ENCODE measurements at places on chromosomes 6 and 20.

GRCh38 chr6:130680116-130680515 is 147.1 kb upstream of the SMLR1 start:
- no peak for DNase-seq

DNA sequence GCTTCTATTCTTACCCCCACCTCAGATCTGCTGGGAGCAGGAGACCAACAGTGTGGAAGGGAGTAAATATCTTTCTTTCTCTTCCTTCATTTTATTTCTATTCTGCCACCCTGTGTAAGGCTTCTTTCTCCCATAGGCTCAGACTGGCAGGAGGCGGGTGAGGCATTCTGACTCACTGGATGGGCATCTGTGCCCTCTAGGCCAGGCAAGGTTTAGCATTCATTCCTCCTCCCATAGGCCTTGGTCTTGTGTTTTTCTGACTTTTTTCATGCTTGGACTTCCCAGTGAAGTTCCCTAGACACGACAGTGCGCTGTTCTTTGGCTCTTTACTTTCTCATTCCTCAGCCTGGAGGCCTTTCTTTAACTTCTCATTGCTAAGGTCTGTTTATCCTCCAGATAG is 235.2 kb downstream of the SYNE1 start:
- DNase-seq, result no peak

DNA sequence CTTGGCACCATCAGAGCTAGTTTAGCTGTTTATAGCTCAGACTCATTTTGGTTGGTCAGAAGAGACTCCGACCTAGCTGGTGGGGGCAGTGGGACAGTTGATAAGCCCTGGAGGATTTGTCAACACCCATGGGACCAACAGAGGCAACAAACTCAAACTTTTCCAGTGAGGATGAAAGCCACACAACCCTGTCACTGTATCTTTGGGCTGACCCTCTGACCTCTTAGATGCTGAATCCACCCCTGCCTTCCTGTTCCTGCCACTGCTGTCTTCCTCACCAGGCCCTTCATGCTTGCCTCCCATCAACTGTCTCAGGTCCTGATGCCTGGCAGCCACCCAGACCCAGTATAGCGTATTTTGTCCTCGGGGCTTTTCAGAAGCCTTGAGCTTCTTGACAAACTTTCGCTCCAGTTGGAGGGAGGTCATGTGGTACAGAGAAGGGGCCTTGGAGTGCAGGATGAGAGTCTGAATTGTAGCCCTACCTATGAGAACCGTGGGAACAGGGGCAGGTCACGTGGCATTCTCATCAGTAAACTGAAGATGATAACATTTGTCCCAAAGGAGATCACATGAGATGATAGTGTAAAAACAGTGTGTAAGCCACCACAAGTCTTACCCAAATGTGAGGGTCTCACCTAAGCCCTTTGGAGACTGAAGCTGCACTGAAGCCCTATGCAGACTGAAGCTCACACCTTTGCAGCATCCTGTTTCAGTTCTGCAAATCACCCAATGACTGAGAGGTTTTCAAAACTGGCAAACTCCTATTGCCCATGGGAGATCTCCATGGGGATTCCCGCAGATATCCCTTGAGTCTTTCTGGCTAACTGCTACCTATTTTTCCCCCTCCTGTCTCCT is 72.0 kb upstream of the F13A1 start:
- DNase-seq, result no peak

- DNase-seq, result no peak
Measured at GRCh38 chr6:53643481-53643965, 22.0 kb downstream of the KLHL31 start.

DNA sequence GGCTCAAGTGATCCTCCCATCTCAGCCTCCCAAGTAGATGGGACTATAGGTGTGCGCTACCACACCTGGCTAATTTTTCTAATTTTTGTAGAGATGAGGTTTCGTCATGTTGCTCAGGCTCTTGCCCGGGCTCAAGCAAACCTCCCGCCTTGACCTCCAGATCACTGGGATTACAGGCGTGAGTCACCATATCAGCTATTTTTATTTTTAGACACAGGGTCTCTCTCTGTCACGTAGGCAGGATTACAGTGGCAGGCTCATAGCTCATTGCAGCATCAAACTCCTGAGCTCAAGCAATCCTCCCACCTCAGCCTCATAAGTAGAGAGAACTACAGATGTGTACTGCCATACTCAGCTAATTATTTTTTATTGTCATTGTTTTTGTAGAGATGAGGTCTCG is 41.7 kb downstream of the SLC23A2 start:
- no peak for DNase-seq

DNA sequence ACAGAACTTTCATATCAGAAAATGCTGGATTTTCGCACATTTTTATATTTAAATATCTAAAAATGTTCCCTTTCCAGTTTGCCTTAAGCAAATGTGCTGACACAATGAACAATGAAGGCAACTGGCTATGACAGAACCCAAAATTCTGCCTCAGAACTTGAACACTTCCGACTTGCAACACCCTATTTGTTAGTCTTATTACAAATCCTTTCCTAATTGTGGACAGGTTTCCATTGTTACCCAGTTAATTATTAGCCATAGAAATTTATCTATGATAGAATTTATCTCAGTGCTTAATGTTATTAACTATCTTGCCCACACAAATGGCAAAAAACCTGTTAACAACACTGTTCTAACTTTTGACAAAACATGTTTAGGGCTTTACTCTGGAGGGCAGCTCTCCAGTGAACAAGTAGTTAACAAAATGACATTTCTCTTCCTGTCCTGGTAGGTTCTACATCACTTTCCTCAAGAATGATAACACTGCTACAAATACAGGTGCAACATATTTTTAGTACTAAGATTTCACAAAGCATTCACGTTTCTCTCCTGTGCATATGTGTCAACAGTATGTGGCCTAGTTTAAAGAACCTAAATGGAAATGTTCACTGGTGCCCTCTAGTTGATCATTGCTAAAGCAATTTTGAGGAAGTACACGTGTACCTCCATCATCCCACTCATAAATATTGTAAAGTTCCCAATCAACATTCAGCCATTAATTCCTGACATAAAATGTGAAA is 58.4 kb downstream of the HIVEP2 start:
- DNase-seq, result no peak

GRCh38 chr6:50962213-50962759 is 143.6 kb downstream of the TFAP2B start:
- DNase-seq, result no peak

- no peak for DNase-seq
Measured at GRCh38 chr6:21384216-21384615, 209.3 kb upstream of the SOX4 start.

GRCh38 chr20:53215166-53215565 is 243.0 kb downstream of the TSHZ2 start:
- no peak for DNase-seq

DNA sequence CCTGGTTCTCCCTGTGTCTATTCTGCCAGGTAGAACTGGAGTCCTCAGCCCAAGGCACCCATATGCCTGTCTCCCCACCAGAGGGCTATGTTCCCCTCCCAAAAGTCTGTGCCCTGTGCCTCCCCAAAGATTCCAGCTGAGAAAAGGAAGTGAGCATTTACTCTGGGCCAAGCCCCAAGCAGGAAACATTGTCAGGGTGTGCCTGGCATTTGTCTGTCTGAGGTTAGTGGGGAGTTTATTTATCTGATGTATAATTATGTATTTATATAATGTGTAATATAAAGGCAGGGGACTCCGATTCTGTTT is 5.6 kb downstream of the GDF5 start:
- DNase-seq, result no peak

GRCh38 chr20:51802170-51802751 is at the start of gene SALL4:
SALL4 (minus strand) TSS chr20:51802521; CDS start chr20:51802408, 113 bp downstream.
- DNase-seq, result no peak

- DNase-seq, result no peak
Measured at GRCh38 chr20:573414-574296, 30.1 kb upstream of the CSNK2A1 start.

GRCh38 chr6:360764-361373 is 30.7 kb upstream of the IRF4 start:
- DNase-seq, result no peak

GRCh38 chr6:158621694-158622544 is 22.6 kb downstream of the DYNLT1 start:
- no peak for DNase-seq

GRCh38 chr6:64072686-64073085 is 437.1 kb downstream of the PHF3 start:
- no peak for DNase-seq

- no peak for DNase-seq
Measured at GRCh38 chr20:58608096-58608840, 42.8 kb upstream of the STX16 start.

- no peak for DNase-seq
Measured at GRCh38 chr20:63224412-63225081, 8.6 kb upstream of the YTHDF1 start.

DNA sequence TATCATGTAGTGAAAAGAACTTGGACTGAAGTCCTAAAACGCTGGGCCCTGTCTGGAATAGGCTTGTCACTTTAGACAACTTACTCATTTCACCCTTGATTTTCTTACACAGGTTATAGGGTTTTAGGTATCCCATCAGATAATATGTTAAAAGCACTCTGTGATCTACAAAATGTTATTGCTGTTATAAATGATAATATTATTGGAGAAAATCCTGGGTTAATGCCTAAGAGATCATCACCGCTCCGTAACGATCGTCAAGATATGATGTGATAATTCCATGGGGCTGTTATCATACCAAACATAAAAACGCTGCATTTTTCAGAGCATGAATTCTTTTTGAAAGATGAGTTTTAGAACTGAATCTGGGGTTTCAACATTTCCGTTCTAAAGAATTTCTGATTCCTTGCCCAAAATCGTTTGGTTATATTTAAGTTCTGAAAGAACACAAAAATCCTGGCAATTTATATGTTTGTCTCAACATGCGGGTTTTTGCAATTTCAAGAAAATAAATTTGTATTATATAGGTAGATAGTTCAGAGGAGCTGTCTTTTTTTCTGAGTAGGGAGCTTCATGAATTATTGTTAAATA is 154.8 kb downstream of the FOXC1 start:
- DNase-seq, result no peak

DNA sequence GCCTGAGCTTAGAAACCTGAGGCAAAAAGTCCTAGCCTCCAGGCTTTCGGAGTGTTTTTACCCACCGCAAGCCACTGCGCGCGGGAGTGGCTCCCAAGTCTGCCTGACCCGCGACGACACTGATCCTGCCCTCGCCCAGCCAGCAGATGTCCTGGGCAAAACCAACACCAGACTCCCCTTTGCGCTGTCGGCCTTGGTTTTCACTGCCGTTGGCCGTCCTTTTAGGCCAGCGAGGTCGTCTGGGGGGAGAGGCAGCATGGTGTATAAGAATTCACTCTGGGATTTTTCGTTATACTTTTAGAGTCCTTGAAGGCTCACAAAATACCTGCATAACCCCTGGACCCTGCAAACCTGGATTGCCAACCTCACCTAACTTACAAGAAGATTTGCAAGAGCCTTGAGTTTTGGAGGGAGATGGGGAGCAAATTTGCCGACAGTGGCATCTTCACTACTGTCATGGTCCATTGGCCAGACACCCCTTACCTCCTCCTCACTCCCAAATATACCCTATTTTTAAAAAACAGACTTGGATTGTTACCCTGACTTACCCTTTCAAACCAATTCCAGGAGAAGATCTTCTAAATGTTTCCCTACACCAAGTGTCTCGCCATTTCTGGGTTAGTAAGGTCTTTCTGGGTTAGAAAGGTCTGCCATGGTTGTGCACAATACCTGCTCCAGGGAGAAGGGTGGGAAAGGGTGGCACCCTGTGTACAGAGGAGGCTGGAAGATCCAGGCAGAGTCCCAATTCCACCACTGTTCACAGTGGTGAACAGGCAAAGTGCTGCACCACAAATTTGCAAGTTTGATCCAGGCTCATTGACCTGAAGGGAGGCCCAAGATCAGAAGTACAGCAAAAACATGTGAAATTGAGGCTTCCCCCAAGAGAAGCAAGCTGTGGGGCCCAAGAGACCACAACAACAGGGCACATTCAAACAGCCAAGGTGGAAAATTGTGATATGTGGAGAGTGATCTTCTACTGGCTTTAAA is 4.4 kb downstream of the FOXA2 start:
- DNase-seq, result no peak

GRCh38 chr20:55424968-55425367 is 580.4 kb downstream of the CBLN4 start:
- no peak for DNase-seq

All from activated CD8-positive, alpha-beta memory T cell treated with anti-CD3 and anti-CD28 coated beads for 4 hours (primary cell).